Activated T-helper 1 cell treated with Interleukin-2 at 50 U/mL for 16 hours (primary cell): ENCODE measurements at places on chromosomes 12 and 14.
A peak's percentile ranks its signal among the peaks of the same experiment; 100 is the strongest.

DNA sequence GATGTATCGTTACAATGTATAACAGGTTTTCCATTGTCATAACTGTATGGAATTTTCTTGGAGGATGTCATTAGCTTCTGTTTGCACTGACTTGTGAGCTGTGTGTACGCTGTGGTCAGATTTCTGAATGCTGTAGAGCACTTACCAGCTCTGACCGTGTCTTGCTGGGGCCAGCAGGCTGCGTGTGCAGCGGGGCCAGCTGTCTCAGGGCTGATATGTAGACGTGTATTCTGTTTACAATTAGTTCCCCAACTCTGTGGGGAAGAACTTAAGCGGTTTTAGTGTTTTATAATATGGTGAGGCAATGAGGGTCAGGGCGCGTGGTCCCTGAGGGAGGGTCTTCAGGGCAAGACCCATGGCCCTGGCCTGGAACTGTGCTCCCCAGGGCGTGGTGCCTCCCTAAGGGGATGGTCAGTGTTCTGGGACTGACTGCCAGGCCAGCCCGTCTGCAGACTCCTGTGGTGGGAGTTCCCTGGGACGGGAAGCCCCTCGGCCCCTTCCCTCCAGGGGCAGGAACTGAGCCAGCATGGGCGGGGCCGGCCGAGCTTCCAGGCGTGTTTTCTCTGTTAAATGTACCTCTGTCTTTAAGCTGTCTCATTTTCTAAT is 18.7 kb downstream of the XRCC3 start:
- no peak for DNase-seq

DNA sequence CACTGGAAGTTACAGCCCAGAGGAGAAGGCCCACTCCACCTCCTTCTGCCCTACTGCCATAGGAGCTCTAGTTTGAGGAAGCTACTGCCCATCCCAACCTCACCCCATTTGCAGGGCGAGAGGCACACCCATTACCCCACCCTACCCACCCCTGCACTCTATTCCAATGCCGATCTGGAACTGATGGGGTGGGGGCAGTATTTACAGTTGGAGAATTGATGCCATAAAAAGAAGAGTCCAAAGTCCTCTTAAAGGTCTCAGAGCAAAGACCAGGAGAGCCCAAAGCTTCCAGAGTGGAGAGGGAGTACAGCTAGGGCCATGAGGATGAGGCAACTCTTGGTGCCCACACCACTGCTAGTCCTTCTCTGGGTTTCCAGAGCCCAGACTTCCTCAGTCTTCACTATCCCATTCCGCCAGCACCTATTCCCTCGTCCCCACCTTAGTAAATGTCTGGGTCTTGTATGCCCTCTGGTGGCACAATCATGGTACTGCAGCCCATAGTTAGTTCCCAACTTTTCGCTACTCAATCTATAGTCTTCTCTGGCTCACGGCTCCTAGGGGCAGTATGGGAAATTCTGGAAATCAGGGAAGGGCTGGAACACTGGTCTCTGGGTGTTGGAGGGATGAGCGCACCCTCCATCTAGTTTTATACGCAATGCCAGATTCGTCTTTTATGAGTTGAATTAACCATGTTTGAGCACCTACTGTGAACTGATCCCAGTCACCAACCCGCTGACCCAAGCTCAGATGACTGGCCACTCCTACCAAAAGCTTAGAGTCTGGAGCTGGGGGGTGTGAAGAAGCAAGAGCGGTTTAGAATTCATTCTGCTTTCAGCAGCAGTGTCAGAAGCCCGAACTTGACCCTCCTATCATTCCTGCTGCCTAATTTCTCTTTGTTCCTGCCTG is 6.9 kb upstream of the ADCY6 start:
- DNase-seq = no peak

- DNase-seq = no peak
Observed at GRCh38 chr14:31024577-31025366, 677 bp upstream of the AP4S1 start.

DNA sequence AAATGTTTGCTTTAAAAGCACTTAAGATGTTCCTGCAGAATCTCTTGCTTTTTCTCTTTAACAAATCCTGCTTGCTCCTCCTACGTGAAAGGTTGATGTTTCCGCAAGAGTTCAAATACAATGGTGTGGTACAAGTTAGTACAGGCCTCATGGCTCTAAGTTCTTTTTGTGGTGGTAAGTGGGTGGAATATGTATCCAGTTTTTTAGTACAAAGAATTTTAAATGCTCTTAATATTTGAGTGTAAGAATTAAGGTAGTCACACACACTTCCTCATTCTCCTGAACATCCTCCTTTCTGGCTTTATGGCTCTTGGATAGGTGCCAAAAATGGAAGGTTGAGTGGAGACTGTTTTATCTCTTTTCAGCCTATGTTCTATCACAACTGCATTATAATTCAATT is 1.8 kb downstream of the OTOGL start:
- no peak for DNase-seq

DNA sequence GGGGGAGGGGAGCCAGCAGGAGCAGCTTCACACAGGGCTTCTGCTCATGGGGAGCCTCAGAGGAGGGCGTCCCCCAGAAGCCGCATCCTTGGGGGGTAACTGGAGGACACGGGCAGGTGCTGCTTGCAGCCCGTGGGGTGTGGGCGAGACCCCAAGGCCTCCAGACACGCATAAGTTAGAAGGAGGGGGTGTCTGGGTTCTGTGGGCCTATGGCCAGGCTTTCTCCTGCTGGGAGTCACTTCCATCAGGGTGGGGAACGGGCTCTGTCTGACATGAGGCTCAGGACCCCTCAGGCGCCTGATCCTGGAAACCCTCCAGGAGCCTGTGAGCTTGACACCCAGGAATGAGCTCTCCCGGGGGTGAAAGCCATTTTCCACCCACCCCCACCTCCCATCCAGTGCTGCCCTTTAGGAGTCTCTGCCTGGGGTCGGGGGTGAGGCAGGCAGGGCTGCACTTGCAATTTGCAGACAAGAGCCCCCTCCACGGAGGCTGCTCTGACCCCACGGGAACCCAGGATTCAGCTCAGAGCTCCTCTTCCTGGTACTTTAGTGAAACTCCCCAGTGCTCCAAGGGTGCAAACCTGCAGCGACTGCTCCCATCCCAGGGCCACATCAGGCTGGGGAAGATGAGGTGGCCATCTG is 325.7 kb downstream of the ADGRD1 start:
- DNase-seq = no peak

GRCh38 chr12:45518291-45519235 is 210.9 kb upstream of the ARID2 start:
- peak; percentile 4 for DNase-seq

- DNase-seq = no peak
Observed at GRCh38 chr12:62576503-62576902, 109.9 kb downstream of the MON2 start.

DNA sequence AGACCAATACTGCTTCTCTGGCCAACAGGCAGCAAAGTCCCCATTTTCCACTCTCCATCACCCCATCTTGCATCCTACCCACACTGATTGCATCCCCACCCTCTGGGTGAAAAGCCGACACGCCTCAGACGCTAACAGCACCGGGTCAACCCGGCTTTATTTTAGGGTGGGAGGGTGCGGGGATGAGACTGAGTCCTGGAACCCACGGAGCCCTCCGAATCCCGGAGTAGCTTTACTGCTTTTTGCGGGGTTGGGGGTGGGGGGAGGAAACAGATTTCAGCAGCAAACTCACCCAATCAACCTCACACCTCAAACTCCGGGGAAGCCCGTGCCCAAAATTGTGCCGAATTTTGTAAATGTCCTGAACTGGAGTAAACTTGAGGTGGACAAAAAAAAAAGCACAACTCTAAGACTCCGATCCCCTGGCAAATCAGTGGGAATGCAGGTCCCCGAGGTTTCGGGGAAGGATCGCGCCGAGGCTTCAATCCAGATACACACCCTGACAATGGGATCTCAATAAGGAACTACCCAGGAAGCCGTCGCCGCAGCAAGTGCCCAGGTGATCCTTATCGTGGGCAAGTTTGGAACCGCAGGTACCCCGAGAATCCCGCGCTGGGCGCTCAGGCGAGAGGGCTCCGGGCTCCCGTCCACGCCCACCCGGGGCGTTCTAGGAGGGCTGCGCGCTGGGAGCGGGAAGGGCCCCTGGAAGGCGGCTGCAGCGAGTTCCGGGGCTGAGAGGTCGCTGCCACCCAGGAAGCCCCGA is 1.1 kb downstream of the GCH1 start:
- DNase-seq = peak; percentile 3

- no peak for DNase-seq
Observed at GRCh38 chr12:104555648-104556047, 98.9 kb downstream of the CHST11 start.

GRCh38 chr14:31229638-31230572 is 22.3 kb upstream of the HECTD1 start:
- no peak for DNase-seq

DNA sequence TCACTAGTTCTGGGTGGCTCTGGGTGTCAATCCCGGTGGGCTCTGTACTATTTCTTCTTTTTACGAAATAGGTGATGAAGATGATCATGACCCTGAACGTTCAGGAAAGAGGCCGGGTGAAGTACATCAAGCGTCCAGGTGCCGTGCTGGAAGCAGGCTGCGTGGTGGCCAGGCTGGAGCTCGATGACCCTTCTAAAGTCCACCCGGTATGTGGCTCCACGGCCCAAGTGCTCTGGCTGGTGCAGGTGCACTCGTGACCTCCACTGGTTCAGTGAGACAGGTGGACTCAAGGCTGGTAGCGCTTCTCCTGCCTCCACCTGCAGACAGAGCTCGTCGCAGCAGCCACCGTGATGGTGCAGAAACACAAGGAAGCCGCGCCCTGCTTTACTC is 85.1 kb downstream of the ACACB start:
- no peak for DNase-seq

GRCh38 chr12:22126758-22127157 is 80.7 kb downstream of the CMAS start:
- no peak for DNase-seq

DNA sequence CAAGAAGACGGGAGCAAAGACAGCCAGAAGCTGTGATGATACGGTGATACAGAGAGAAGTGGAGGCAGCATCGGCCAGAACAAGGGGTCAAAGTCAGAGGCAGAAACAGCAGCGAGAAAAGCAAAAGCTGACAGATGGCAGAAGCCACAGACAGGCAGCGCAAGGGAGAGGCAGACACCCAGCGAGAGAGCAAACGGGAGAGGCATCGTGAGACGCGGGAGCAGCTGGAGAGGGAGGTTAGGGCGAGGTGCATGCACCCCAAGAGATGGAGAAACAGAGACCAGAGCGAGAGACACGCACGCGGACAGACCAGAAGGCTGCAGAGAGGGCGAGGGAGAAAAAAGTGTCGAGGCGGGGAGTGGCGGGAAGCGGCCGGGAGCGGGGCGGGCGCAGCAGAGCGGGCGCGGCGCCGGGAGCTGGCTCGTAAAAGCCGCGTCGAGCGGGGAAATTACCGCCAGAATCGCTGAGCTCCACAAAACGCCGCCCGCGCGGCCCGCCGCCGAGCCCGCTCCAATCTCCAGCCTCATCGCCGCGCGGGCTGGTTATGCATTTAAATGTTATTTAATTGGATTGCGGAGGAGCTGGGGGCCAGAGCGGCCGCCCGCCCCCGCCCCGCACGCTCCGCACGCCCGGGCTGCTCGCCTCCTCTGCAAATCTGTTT is 15.6 kb downstream of the SMUG1 start:
- no peak for DNase-seq

GRCh38 chr14:35231207-35231760 is 60.9 kb upstream of the PSMA6 start:
- DNase-seq = no peak

GRCh38 chr12:123089631-123090353 is 61.1 kb downstream of the PITPNM2 start:
- DNase-seq = no peak

- no peak for DNase-seq
Observed at GRCh38 chr14:61524936-61525292, 170.4 kb upstream of the HIF1A start.

DNA sequence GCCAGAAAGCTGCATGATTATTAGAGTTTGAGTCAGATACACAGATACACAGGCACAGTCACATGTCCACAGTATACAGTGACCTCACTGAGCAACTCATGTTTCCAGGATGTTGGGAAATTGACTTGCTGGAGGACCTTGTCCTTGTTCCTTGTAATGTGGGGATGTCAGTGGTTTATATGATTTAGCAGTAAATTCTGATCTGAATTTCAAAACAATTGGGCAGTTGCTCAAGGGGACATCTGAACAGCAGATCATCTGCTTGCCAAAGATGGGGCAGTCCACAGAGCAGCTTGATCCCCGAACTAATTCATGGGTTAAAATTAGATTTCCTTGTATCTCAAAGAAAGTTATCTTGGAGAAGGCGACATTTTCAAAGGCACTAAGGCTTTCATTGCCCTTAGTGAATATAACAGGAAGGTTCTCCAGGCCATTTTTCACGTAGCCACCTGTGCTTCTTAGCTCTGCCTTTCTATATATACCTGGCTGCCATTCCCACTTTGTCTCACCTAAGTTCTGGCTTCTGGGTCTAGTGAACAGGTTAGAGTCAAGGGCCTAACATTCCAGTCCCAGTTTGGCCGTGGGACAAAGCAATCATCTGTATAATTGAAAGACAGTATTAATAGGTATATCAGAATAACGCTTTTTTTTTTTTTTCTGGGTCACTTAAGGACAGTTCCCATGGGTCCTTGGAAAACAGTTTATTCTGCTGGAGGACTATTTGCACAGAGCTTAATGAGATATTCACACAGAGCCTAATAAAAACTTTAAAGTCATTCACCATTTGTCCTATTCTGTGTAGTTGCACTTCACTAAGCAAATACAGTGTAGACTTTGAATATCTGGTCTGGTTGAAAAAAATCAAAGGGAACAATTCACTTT is 64.9 kb upstream of the STRN3 start:
- DNase-seq = no peak

DNA sequence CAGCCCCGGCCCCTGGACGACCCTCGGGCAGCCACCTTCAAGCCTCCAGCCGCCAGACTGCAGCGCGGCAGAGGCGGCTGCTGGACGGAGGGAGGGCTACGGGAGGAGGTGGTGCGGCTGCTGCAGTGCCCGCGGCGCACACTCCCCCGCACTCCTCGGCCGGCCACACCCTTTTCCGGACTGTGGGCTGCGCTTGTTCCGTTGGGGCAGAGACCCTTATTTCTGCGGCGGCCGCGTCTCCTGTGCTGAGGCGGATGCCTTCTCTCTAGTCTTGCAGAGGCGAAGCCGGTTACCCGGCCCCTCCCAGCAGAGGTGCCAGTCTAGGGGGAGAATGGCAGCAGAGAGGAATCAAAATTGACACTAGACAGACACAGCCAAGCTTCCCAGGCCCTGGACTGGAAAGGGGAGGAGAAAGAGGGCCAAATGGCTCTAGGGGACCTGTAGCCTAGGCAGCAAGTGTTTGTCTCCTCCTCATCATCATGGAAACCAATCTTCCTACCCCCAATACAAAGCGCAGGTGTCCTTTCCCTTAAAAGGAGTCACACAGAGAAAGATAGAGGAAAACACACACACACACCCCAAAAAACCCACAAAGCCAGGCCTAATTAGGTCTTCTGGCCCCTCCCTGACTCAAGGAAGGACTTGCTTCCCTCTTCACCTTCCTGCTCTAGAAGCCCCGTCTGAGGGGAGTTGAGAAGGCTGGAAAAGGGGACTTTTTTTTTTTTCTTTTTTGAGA is 1.3 kb downstream of the ESYT1 start:
- DNase-seq = peak; percentile 69

- DNase-seq = no peak
Observed at GRCh38 chr12:71955970-71956369, 17.3 kb downstream of the TPH2 start.
